ENCODE measurements at places on chromosomes 3 and 15.

- DNase-seq = no peak
Measured at GRCh38 chr3:117442566-117442965, 733.0 kb downstream of the TUSC7 start.

DNA sequence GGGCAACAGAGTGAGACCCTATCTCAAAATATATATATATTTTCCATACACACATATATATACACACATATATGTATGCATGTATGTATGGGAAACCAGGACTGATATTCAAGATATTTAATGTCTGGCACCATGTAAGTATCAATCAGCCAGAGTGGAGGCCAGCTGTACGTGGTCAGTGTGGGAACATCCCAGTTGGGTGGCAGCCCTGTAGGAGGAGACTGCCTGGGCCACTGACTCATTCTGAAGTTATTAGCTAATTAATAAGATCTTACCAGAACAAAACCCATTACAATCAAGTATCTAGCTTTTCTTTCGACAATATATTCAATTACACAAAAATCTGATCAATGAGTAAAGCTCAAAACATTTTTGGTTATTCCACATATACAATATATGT is 85.1 kb upstream of the OCA2 start:
- DNase-seq = no peak

GRCh38 chr3:34678575-34678974 is 880.1 kb downstream of the PDCD6IP start:
- no peak for DNase-seq

DNA sequence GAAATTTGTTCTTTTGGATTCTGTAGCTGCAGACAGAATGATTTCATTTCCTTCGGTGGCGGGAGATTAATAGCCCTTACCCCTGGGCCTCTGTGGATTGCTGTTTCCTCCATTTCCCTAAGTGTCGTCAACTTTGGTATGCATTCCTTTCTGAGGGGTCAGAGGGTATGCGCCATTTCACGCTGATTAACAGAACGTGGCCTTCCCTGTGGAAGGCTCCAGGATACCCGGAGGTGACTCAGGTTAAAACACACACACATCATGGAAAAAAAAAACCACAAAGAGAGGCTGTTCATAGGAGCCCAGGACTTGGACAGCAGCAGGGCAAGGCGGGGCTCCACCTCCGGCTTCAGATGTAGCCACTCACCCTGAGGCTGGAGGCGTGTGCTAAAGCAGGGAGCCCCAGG is 51.9 kb downstream of the EPHB1 start:
- DNase-seq = peak; percentile 84

GRCh38 chr3:48247401-48247811 is 6.5 kb downstream of the ZNF589 start:
- DNase-seq = no peak

DNA sequence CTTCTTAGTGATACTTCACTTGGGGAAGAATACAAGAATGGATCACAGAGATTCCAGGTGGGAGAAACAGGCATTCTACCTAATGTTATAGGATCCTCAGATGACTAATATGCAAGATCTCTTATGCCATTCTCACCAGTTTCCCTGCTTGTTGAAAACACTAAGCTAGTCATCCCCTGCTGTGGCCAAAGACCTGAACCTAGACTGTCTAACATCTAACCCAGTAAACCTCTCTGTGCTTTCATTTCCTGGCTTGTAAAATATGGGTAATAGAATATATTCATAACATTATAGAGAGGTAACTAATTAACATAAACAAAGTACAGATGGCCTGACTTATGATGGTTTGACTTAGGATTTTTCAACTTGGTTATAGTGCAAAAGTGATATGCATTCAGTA is 776.3 kb downstream of the TUSC7 start:
- no peak for DNase-seq

- DNase-seq = no peak
Measured at GRCh38 chr15:97692301-97693015, 268.0 kb upstream of the ARRDC4 start.

GRCh38 chr3:160870327-160870726 is 114.3 kb downstream of the PPM1L start:
- no peak for DNase-seq

DNA sequence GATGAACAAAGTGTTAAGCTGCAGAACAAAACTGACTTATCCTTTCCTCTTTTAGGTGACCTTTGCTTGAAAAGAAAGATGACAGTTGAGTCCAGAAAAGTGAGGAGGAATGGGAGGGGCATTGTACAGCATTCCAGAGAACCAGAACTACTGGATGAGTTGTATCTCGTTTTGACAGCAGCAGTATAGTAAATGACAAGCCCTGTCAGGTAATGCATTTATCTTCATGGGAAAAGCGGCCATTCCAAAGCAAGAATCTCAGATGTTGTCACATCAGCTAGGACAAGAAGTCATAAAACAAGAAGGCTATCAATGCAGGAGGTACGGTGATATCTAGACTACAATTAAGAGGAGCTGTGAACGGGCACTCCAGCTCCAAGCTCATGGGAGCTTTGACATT is 421.5 kb downstream of the MAGI1 start:
- DNase-seq = no peak

GRCh38 chr3:189961522-189962161 is 159.1 kb downstream of the P3H2 start:
- DNase-seq = no peak

- DNase-seq = no peak
Measured at GRCh38 chr3:85303156-85303555, 344.4 kb downstream of the CADM2 start.
